ENCODE measurements at places on chromosomes 4 and X.

GRCh38 chr4:184448821-184449220 is 25.5 kb downstream of the IRF2 start:
- no peak for DNase-seq

- no peak for DNase-seq
Observed at GRCh38 chr4:83115656-83116285, 1.2 kb upstream of the PLAC8 start.

DNA sequence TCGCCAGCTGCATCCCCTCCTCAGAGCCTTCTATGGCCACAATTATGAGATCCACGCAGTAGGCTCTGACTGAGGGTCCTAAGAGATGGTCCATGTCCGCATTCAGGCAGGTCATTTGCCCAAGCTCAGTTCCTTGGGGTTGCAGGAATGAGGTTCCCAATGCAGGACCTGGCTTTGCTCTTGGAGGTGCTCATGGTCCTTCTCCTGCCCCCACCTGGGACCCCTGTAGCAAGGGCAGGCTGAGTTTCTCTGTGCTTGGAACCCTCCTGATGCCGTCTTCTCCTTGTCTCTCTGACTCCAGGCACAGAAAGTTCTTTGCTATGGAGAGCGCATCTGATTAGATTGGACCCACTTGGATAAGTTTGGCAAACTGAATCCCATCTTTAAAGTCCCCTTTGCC is 16.5 kb upstream of the SHOX start:
- no peak for DNase-seq

DNA sequence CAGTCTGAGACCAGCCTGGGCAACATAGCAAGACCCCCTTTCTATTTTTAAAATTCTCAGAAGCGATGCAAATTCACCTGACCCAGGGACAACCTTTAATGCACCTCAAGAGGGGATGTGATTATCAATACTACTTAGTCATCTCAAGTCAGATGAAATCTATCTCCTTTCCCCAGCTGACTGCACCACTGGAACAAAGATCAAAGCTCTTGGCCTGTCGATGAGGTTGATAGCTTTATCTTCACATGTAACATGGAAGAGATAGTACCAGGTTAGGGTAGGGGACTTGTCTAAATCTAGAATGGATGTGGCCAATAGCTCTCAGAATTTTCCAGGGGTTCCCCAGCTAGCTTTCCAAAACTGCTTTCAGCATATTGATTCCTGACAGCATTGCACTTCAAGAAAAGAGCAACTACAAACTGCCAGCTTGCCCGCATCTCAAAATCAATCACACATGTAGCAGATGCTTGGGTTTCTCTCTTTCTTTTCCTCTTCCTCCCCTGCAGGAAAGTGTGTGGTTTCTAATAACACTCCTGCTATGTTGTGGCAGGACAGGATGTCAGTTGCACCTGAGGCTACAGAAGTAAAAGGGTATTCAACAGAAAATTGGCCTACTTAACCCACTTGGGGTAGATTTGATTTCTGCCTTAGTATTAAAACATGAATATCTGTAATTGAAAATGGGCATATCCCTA is 12.2 kb upstream of the TMEM164 start:
- no peak for DNase-seq

DNA sequence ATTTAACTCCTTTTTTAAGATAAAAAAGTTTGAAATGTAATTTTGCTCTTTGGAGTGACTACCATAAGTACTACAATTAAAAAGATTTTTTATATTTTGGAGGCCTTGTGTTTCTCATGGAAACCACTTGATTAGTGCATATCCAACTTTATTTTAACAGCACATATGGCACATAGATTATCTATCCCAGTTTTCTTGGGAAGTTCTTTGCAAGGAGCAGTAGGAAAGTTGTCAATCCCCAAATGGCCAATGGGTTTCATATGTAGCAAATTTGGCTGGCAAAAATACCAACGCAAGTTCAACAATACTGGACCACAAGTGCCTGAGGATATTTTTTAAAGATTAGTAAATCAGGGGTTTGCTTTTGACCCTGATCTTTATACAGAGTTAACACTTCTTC is 15.4 kb upstream of the ANTXR2 start:
- no peak for DNase-seq

GRCh38 chr4:4490041-4490440 is 51.8 kb downstream of the STX18 start:
- no peak for DNase-seq

GRCh38 chr4:180398564-180398963 is 1844.6 kb upstream of the TENM3 start:
- no peak for DNase-seq

DNA sequence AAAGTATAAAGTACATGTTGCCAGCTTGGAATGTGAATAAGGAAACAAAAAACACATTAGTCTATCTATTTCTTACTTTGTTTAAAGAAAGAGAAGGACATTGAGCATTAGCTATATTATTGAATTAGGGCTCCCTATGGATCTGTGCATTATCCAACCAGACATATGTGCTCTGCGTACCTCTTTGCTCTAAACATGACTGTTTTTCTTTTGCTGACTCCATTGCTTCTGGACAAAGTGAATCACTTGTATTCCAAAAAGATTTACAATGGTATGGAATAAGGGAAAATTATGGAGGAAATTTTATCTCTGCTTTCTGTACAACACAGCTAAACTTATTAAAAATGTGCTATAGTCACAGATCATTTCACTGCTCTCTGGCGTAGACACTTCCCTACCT is 727.8 kb upstream of the LCORL start:
- no peak for DNase-seq

- DNase-seq = no peak
Observed at GRCh38 chr4:126742048-126742447, 890.7 kb upstream of the INTU start.

- DNase-seq = no peak
Observed at GRCh38 chrX:47644557-47645091, 5.7 kb downstream of the ELK1 start.

DNA sequence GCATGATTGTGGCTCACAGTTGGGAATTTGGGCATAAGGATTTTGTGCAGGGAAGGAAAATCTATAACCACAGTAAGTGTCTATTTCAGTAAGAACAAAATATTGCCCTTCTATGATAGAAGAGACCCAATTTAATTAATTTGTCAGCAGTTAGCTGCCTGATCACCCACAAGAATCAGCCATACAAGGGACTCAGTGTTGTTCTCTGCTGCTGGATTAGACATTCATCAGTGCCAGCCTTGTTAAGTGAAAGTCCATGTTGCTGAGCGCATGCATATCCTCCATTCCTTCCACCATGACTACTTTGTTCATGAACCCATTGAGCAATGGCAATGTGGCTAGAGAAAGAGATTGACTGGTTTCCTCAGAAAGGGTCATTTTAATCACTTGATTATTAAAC is 125.3 kb upstream of the PDHA2 start:
- no peak for DNase-seq

DNA sequence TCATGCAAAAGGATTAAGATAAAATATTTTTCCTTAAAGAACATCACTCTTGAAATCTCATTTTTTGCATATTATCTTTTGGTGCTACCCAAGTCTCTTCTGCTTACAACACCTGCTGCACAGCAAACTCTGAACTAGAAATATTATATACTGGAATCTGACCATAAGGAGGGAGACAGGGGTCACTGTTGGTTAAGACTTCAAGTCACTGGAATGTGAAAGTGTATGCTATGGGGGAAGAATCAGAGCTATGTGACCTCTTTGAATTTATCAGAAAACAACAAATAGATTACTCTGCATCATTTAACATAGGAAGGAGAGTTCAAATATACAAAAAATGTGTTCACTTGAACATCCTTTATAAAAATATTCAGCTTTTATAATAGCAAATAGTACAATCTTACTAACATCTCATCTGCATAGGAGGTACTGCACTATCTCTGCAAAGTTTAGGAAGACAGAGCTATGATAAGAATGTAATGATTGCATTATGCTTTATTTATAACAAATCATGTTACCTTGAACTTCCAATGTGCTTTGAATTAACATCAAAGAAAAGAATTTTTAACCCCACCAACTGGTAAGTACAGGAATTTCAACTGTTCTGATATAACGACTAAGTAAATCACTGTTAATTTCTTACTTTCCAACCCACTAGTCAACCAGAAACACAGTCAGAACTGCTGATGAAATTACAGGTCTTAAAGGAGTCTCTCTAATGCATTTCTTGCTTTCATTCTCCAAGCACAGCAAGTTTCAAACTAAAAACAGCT is 69.8 kb downstream of the ZNF827 start:
- no peak for DNase-seq

- DNase-seq = no peak
Observed at GRCh38 chrX:68571610-68572311, 72.9 kb downstream of the YIPF6 start.

- DNase-seq = no peak
Observed at GRCh38 chrX:1679238-1679637, 64.4 kb downstream of the ASMT start.

GRCh38 chr4:70761276-70761816 is 39.6 kb downstream of the RUFY3 start:
- DNase-seq = no peak

DNA sequence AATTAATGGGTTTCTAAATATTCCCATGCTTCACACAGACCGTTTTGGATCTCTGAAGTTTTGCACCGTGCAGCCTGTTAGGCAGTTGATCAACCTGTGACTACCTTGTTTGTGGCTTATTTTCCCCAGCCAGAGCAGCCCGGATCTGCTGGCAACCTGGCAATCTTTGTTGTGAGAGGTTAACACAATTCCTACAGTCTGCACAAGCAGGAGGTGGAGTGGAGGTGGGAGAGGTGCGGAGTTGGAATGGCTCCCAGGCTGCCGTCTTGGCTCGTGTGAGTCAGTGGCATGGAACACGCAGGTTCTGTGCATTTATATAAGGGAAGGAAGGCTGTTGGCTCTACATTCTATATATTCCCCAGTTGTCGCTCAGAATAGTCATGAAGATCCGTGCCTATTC is 70.9 kb upstream of the STOX2 start:
- DNase-seq = no peak

- no peak for DNase-seq
Observed at GRCh38 chr4:1154523-1155182, 17.7 kb downstream of the SPON2 start.

GRCh38 chrX:45714866-45715265 is 514.2 kb upstream of the DIPK2B start:
- DNase-seq = no peak

DNA sequence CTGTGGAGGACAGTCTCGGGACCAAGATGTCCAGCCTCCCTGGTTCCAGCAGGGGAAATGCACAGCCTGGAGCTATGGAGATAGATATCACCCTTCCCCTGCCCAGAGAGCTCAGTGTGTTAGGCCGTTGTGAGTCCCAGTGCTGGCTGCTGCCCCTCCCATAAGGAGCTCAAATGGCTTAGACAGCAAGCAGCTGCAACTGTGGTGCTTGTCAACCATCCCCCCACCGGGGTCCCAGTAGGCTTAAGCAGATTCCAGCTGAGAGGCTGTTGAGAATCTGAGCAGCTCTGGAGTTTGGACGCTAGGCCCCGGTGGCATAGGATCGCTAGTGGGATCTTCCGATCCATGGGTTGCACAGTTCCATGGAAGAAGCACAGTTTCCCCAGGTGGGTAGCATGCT is 181.8 kb upstream of the POF1B start:
- no peak for DNase-seq

GRCh38 chr4:114368751-114369150 is 229.9 kb upstream of the UGT8 start:
- no peak for DNase-seq

GRCh38 chr4:65241257-65241997 is 428.9 kb downstream of the EPHA5 start:
- DNase-seq = no peak

- no peak for DNase-seq
Observed at GRCh38 chr4:154560824-154561231, 2.0 kb upstream of the FGB start.

DNA sequence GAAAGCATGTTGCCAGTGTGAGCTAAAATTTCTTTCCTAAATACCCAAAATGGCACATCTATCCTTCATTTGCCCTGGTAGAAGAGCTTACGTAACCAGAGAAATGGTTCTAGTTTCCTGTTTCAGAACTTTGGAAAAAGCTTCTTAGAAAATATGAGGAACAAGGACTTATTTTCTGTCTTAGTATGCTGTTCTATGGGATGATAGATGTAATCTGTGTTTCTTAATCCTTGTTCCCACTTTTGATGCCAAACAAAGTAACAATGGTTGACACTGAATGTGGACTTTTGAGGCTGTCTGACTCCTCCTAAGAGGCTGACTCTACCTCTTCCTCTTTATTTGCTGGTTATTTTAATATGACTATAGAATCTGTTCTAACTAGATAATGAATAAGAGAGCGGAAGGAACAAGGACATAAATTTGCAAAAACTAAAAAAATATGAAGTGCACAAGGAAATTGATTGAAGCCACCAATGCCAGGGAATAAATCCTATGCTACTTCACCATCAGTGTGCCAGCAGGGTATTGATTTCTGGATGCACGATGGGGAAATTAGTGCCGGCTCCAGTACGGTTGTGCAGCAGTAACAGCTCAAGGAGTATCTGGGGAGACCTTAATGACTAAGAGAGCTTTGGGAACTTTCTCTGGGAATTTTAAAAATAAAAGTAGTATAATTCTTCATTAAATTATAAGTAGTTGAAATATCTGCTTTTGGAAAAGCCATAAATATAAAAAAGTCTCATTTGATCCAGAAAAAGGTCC is 39.4 kb upstream of the TET2 start:
- no peak for DNase-seq

- no peak for DNase-seq
Observed at GRCh38 chr4:61373901-61374440, 173.8 kb downstream of the ADGRL3 start.

GRCh38 chr4:189838821-189839497 is 101.7 kb upstream of the FRG1 start:
- no peak for DNase-seq

GRCh38 chr4:105712766-105713165 is 4.2 kb downstream of the GSTCD start:
- no peak for DNase-seq

DNA sequence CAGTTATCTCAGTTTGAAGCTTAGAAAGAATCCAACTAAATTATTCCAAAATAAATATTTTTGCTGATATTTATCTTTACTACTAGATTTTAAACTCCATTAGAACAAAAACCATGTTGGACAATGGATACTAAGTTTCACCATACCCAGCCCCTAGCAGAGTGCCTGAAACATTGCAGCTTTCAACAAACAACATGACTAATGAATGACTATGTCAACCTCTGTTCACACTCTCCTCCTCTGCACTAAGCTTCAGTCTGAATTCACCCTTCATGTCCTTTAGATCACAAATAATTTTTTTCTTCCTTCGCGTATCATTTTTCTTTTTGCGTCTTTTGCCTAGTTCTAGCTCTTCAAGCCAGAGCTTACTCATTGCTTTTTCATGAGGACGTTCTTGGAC is 315.2 kb downstream of the PCDH10 start:
- DNase-seq = no peak

Data from activated B cell treated with CpG ODN at 0.5 μM for 24 hours (primary cell).